Natural killer cell treated with Interleukin-12 subunit alpha and Interleukin-12 subunit beta and Interleukin-15 and Interleukin-18, amount 100 ng/mL, for 72 hours (primary cell): ENCODE measurements at places on chromosomes 5 and 9.

GRCh38 chr5:181199881-181200638, 4.9 kb downstream of the TRIM7 start:
- no peak for DNase-seq

DNA sequence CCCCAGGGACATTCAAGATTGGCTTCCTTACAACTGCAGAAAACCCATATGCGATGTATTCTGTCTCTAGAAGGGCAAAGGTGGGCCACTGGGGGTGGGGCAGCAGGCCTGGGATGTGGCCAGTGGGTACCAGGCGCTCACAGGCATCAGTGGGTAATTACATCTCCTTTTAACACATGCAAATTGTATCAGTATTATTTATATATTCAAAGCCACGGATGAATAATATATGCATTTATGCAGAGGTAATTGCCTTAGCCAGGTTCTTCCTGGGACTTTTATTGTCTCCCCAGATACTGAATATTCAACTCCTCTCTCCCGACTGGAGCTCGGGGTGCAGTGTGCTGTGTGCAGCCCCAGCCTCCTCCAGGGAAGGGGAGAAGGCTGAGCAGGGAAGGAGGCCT, 109.4 kb upstream of the MVB12B start:
- peak; percentile 46 for DNase-seq

DNA sequence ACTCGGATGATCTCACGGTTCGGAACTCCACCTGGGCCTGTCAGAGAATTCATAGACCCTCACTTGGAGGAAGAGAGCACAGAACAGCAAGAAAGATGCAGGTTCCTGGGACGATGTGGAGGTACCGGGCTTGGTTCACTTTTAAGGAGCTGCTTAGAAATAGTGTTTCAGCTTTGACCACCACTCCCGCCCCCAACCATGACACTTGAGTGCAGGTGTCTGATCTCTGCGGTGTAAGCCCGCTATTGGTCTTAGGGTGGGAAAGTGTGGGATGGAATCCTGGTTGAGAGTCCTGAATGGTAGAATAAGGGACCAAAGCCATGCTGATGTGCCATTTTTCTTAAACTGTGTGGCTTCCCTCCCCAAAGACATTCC, 97.2 kb upstream of the LMX1B start:
- DNase-seq, result no peak

GRCh38 chr9:77016526-77017504, 2.6 kb upstream of the FOXB2 start:
- no peak for DNase-seq

GRCh38 chr5:179882338-179882737, 23.7 kb upstream of the MRNIP start:
- DNase-seq, result peak; percentile 18

GRCh38 chr5:42507451-42508097, 84.3 kb downstream of the GHR start:
- no peak for DNase-seq

DNA sequence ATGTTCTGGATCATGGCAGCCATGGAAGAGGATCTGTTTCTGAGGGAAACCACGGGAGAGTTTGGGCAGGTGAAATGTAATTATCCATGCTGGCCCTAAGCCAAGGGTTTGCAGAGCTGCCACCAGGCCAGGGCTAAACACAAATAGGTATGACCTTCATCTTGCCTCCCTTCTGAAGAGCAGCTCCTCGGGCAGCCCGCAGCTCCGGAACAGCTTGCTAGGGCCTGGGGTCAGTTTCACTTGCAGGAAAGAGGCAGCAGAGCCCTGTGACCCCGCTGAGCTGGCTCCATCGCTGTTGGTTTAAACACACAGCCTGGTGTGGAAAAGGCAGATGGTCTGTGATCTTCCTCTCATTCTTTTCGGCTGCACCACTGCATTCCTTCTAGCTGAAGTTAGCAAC, 141.4 kb downstream of the TMEM38B start:
- no peak for DNase-seq

DNA sequence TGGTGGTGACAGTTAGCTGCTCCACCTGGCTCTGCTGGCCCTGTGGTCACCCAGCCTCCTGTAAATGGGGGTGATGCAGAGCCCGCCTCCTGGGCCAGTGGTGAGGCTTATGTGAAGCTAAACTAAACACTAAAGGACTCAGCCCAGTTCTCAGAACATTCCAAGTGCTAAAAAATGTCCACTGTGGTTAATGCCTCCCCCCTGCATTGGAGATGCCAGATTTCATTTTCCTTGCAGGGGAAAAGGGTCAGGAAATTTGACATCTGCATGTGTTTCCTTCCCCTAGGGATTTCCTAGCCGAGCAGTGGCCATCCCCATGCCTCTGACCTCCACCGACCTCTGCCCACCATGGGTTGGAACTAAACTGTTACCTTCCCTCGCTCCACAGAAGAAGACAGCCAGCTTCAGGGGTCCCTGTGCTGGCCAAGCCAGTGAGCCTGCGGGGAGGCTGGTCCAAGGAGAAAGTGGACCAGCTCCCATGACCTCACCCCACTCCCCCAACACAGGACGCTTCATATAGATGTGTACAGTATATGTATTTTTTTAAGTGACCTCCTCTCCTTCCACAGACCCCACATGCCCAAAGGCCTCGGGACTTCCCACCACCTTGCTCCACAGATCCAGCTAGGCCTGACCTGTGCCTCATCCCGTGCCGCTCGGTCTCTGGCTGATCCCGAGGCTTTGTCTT, 13.0 kb downstream of the CD74 start:
- no peak for DNase-seq

- no peak for DNase-seq
Observed at GRCh38 chr5:89293810-89294209, 410.8 kb upstream of the MEF2C start.

DNA sequence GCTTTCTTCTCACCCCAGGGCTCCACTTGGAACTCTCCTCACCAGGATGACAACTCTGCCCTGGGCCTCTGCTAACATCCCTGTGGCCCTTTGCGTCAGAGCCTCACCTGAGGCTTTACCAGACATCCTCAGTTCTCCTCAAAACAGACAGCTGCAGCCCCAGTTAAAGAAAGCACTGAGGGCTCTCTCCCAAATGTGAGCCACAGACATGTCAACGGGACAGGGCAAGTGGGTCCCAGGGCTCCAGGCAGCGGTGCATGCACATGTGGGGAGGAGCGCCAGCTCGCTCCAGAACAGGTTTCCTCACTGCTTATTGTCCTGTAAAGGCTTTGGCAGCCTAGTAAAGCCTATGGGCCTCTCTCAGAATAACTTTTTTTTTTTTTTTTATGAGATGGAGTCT, 37.3 kb downstream of the IPPK start:
- DNase-seq, result no peak

DNA sequence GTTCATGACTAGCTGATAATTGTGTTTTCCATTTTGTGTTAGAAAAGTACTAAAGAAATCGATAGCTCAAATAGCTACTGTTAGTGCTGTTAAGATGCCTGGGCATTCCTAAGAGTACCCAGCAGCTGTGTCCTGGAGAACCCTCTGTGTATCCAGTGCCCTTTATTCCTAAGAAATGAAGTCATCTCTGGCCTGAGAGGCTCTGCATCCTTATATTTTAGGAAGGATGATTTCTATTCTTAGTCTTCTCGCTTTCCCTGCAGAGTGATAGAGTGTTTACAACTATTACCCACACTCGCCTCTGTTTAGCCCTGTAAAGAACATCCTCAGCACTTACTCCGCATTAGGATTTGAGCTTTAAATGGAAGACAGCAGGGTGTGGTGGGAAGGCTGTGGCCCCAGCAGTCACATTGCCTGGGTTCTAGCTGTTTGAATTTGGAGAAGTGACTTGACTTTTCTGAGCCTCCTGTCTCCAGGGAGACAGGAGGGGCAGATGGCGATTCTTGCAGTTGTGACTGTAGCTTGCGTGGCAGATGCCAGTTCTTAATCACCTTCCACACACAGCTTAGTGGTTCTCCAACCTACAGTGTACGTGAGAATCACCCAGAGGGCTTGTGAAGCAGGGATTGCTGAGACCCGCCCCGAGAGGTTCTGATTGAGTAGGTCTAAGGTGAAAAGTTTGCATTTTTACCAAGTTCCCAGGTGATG, 177.2 kb upstream of the PITX1 start:
- no peak for DNase-seq

- peak; percentile 15 for DNase-seq
Observed at GRCh38 chr5:179393078-179393477, 47.8 kb upstream of the ADAMTS2 start.

GRCh38 chr9:38482918-38483592, 58.8 kb upstream of the IGFBPL1 start:
- DNase-seq, result no peak

DNA sequence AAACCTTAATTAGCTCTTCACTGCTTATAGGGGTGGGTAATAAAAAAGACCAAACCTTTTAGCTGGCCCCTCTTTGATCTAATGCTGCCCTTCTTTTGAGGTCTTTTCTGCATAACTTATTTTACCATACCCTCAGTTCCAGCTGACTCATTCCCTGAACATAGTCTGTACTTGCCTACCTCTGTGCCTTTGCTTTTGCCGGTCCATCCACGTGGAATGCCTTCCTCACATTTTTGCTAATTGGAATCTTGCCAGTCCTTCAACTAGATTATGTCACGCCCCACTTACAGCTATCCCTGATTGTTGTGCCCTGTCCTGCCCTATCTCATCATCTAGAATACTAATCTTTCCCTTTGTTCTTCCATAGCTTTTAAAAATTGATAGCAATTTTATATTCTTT, 44.2 kb downstream of the FAF2 start:
- no peak for DNase-seq

GRCh38 chr5:38249301-38249700, 9.1 kb upstream of the EGFLAM start:
- no peak for DNase-seq

GRCh38 chr9:113299800-113300292, 3.3 kb downstream of the RNF183 start:
- DNase-seq, result no peak

- no peak for DNase-seq
Observed at GRCh38 chr9:114454652-114455051, 50.6 kb downstream of the WHRN start.

DNA sequence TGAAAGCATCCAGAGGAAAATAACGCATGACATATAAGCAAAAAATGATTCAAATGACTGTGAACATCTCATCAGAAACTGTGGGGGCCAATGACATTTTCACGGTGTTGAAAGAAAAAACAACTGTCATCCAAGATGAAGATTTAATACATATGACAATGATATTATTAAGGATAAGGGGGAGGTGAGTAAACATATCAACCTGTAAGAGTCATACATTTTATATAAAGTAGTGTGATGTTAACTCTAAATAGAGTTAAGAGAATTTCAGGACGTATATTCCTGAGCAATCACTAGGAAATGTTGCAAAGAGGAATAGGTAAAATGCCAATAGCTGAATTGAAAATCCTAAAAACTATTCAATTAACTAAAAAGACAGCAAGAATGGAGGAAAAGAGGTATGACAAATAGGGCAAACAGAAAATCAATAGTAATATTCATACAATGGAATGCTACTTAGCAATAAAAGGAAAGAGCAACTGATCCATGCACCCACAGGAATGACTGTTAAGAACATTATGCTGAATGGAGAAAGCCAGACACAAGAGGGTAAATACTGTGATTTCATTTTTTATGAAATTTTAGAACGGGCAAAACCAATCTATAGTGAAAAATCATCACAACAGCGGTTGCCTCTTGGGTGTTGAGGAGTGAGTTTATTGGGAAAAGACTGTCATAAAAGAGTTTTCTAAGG, 92.4 kb upstream of the JAK2 start:
- no peak for DNase-seq

DNA sequence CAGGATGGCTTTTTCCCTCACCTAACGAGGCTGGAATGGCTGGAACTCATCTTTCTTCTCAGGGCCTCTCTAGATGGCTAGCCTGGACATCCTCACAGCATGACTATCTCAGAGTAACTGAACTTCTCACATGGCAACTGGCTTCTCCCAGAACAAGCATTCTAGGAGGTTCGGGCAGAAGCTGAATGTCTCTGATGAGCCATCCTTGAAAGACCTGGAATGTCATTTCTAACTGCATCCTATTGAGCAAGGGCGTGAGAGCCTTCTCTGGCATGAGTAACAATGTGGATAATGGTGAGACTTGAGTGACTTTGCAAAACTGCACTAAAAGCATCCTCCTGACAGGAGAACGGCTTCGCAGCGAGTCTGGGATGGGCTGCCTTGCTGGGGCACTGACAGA, 487.7 kb downstream of the MAT2B start:
- no peak for DNase-seq

DNA sequence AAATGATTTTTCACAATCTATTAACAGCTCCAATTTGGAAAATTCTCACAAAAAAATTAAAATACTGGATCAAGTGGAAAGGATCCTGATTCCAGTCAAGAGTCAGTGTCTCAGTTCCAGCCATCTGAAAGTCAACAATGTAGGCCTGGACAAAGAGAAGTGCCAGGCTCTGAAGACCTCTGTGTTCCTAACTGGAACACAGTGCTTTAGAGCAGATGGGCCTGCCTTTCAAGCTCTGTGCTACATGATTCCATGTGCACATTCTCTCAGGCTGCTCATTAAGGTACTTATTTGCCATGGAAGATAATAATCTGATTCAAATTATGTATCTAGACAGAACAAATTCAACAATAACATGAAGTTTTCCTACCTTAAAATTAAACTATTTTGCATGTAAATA, 30.2 kb upstream of the ALDH1A1 start:
- no peak for DNase-seq

GRCh38 chr5:64165500-64166200, at the start of gene RNF180:
Gene RNF180, plus strand, starts transcription at chr5:64165843. Its CDS starts 34,965 bp downstream, at chr5:64200808.
- DNase-seq, result no peak

- no peak for DNase-seq
Observed at GRCh38 chr5:73170522-73170921, 2.5 kb upstream of the TMEM174 start.

DNA sequence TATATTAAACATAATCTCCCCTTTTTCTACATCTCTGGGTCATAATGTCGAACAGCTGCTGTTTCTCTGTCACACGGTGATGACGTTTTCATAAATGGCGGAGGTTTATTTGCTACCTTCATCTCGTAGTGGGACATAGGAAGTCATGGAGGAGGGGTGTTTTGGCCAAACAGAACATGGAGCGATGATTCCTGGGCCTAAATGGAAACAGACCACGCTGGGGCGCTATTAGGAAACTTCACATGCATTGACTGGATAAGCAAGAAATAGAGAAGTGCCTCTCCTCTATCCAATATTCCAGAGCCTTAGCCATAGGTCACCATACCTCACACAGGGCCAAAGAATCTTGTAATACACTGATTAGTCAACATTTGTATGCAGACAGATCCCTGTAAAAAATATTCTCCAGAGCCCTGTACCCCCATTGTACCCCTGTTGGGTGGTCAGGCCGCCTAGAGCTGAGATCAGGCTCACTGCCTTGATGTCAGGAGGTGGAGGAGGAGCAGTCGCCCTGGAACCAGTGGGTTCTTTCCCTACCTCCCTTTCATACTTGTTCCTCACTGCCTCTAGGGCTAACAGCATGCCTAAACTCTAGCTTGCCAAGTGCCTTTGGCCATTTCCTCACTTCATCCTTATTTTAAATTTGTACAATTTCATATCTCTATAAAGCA, 77.8 kb upstream of the SPIN1 start:
- DNase-seq, result no peak

DNA sequence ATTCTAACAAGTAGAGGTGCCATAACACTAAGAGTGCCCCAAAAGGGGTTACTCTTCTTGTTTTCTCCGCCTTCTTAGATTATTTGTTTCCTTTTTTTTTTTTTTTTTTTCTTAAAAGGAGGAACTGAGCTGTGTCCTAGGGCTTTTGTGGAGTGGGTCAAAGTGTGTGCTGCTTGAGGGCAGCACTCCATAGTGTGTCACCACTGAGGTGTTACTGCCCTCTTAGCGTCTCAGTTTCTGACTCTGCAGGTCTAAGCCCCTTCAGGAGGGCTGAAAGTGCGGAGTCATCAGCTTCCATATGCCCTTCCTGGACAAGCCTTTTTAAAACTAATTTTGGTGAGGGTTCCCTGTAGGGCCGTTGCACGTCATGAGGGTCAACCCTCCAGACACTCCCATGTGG, 12.6 kb upstream of the NANS start:
- DNase-seq, result no peak
